ENCODE measurements at places on chromosomes 12 and 14.

DNA sequence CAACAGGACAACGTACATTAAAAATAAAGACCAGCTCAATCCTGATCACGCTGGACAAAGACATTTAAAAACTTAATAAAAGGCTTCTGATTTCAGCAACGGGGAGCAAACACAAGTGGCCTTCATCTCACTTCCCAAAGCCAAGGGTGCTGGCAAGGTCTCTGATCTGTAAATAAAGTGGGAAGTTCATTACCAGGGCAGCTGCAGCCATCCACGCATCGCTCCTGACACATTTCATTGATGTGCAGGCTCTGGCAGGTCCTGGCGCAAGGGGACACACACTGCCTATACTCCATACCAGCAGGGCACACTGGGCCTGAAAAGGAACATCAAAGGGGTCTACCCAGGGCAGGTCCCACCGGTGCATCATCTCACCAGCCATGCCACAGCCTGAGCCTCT lies 51.0 kb downstream of the VWF start:
- DNase-seq, result no peak

DNA sequence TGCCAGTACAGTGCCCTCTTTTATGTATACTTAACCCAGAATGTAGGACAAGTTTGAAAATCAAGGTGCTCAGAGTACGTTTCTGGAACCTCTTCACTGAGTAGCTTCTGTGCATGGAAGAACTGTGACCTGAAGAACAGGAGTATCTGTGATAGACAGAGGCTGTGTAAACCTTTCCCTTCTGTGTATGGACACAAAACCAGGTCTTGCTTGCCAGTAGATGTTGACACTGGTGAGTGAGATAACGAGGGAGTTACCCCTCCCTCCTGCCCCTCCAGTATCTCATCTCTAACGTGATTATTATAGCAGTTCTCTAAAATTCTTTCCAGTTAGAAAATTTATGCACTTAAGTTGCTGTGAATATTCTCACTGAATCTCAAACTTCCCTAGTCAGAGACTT lies 170.8 kb downstream of the RPL10L start:
- DNase-seq, result no peak

- DNase-seq, result no peak
Observed at GRCh38 chr12:94174576-94174975, 26.2 kb downstream of the PLXNC1 start.

DNA sequence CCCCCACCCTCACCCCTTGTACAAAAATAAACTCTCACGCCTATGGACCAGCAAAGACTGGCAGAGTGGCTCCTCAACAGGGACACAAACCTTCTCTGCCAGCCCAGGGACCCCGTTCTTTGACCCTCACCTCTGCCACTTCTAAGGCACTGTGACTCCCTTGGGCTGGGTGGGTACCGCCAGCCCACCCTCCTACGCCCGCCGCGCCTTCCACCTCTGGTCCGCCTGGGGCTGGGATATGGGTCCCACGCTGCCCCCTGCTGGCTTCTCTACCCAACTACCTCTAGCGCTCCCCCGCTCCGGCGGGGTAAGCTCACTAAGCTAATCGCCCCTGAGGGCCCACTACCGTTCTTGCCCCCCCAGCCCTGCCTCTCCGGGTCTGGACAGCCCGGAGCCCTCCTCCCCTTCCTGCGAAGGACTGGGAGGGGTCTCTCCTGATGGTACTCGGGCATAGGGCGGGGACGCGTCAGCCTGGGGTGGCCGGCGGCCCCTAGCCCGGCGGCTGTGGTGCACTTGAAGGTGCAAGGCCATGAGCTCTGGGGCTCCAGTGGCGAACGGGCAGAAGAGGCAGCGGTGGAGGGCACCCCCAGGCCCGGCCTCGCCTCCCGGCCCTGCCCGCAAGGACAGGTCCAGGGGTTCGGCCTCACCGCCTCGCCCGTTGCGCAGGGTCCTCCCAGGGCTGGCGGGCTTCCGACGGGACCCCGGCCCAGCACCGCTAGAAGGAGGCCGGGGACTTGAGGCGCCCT lies 8.1 kb downstream of the ZNF219 start:
- no peak for DNase-seq

GRCh38 chr14:65461730-65462129 lies 49.2 kb downstream of the FUT8 start:
- DNase-seq, result no peak

DNA sequence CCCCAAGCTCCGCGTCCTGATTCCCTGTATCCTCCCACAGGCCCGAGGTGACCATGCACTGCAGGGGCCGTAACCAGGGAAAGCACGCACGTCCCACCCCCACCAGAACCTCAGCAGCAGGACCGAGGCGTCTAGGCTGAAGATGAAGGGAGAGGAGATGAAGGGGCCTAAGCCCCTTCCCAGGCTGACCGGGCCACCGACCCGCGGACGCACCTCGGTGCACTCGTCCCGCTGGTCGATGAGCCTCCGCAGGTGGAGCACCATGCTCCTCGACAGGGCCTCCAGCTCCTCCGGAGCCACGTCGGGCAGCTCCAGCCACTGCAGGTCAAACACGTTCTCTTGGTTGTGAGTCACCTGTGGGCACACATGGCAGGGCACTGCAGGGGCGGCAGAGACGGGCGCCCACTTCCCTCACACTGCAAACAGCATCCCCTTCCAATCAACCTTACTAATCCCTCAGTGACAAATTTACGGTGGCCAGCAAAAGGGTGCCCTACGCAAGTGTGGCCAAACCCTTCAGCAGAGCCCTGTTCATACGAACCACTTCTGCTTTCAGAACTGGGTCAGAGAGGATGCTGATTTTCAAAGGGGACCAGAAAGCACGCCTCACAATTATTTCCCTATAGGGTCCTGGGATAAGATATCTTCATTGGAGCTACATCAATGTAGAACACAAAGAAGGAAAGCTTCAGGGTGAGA lies 77.8 kb downstream of the CCDC88C start:
- no peak for DNase-seq

GRCh38 chr14:54046250-54046649 lies 89.6 kb upstream of the BMP4 start:
- DNase-seq, result no peak

DNA sequence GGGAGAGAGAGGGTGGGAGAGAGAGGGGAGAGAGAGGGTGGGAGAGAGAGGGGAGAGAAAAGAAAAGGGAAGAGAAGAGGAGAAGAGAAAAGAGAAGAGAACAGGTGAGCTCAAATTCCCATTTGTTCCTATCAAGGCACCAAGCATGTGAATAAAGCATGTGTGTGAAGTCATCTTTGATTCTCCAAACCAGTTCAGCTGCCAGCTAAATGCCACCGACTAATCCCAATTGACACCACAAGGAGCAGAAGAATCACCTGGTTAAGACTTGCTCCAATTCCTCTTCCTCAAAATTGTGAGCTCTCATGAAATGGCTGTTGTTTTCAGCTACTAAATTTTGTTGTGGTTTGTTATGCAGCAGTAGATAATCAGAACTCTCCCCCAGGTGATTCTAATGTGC lies 188.9 kb downstream of the TMX1 start:
- no peak for DNase-seq

DNA sequence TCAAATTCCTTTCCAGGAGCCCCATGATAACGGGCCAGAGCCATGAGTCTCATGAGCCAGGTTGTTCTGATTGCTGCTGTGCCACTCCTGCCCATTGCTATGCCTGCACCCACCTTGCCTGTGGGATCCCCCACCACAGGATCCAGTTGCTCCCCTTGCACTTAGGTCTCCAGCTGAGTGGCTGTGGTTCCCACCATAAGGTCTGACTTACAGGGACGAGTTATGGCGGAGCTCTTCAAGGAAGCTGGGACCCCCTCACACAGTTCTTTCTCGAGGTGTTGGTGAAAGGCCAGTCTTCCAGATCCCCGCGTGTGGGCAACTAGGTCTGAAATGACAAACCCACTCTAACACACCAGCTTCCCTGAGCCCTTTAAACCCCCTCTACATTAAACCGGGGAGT lies 111.9 kb upstream of the C14orf180 start:
- DNase-seq, result no peak

GRCh38 chr14:69693145-69693544 lies 73.8 kb upstream of the SRSF5 start:
- DNase-seq, result no peak

DNA sequence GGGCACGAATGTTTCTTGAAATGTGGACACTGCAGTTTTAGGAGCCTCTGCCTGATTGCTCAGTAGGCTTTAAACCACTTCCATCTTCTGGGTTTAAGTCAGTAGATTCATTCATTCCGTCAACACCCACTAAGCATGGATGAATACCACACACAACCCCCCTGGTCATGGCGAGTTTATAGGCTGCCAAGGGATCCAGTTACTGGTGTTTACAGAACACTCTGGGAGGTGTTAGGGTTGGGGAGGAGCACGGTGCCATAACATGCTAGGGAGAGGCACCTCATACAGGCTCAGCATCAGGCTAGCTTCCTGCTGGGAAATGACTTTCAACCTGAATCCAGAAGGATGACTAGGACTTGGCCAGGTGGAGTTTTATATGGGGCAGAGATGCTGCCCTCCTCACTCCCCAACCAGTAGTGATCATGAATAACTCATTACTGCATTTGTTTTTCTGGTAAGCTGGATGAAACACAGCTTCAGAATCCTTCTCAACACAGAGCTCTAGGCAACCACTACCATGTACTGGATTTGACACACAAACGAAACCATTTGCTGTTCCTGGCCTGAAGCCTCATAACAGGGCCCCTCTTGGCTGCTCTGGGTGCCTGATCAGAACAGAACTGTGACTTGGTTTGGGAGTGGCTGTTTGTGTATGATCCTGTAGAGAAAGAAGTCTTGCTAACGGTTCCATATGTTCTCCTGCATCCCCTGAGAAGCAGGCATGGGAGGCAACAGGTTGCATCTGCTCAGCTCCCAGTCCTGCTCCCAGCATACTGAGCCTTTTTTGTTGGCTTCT lies 47.9 kb downstream of the FBXW8 start:
- DNase-seq, result no peak

- DNase-seq, result no peak
Observed at GRCh38 chr12:46504494-46504893, 131.9 kb upstream of the SLC38A2 start.

GRCh38 chr12:67813456-67813904 lies 164.9 kb downstream of the DYRK2 start:
- DNase-seq, result no peak

- DNase-seq, result no peak
Observed at GRCh38 chr12:91951571-91951970, 194.1 kb downstream of the BTG1 start.

GRCh38 chr12:131836714-131837397 lies 8.7 kb downstream of the MMP17 start:
- no peak for DNase-seq

- DNase-seq, result no peak
Observed at GRCh38 chr12:131635491-131636122, 75.3 kb upstream of the SFSWAP start.

DNA sequence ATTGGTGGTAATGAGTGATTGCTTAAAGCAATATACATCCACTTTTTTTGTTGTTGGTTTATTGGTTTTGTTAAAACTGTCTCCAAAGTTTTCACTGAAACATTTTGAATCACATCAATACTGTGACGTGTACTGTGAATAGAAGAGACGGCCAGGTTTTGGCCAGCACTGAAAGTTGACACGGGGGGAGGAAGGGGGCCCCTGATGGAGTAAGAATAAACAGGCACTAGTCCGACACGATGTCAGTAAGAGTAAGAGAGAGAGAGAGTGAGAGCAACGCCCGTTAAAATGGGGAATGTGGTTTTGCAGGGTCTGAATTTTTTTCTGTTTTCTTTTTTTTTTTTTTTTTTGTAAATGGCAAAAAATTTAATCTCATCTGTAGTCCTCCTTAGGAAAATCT lies 14.7 kb downstream of the PEBP1 start:
- no peak for DNase-seq

DNA sequence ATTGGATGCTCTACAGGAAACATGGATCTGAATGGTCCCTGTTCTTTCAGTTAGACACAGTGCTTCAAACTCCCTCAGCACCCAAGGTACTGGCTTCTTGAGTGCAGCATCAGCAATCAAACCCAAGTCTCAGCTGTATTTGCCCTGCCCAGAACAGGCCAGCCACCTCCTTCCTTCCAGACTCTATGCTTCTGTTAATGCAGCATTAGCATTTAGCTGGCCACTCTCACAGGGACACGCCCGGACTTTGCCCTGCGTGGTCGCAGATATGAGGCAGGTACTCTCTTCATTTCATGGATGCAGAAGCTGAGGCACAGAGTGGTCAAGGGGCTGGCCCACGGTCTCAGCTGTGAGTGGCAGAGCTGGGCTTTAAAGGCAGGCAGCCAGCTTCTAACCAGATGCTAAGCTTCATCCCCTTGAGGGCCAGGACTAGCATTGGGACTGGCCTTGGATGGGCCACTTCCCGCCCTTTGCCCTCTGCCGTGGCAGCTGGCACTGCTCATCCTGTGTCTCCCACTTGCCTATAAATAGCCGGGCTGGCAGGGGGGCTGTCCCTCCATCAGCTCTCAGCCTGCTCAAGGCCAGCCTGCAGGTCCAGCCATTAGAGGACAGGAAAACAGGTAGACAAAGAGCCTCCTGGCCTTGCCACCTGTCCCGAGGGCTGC lies 1.5 kb upstream of the SLC25A47 start:
- DNase-seq, result no peak

- no peak for DNase-seq
Observed at GRCh38 chr12:5444520-5444919, 12.6 kb downstream of the NTF3 start.

DNA sequence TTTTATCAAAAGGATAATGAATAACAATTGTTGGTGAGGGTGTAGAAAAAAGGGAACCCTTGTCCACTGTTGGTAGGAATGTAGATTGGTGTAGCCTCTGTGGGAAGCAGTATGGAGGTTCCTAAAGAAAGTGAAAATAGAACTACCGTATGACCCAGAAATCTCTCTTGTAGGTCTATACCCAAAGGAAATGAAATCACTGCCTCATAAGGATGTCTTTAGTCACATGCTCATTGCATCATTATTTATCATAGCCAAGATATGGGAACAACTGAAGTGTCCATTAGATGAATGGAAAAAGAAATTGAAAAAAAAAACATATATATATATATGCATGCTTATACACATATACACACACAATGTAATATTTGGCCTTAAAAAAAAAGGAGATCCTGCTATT lies 158.8 kb upstream of the NPAS3 start:
- DNase-seq, result no peak

DNA sequence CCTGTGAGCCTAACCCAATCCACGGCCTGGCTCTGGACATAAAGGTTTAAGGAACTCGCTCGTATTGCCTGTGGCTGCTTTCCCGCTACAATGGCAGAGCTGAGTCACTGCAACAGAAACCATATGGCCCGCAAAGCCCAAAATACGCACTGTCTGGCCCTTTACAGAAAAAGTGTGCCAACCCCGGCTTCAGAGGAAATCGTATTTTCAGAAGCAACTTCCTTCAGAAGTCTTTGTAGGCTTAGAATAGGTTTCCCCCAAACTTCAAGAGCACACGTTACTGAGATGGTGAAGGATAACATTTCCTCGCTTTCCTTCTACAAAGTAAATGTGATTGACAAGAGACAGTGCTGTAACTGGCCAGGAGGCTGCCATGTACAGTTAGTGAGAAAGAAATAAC lies 34.8 kb upstream of the TESC start:
- no peak for DNase-seq

GRCh38 chr14:38941488-38941887 lies 161.5 kb downstream of the SEC23A start:
- no peak for DNase-seq

GRCh38 chr14:22780105-22780679 lies 13.7 kb downstream of the OXA1L start:
- no peak for DNase-seq

- DNase-seq, result no peak
Observed at GRCh38 chr12:105262461-105263184, 26.6 kb upstream of the APPL2 start.

- DNase-seq, result no peak
Observed at GRCh38 chr12:86550218-86551145, 294.3 kb upstream of the MGAT4C start.

GRCh38 chr14:79656056-79656455 lies 555.2 kb downstream of the DIO2 start:
- no peak for DNase-seq

GRCh38 chr12:106956048-106956578 lies 406 bp downstream of the TMEM263 start:
- no peak for DNase-seq
